ENCODE measurements at places on chromosomes 6 and 20.

DNA sequence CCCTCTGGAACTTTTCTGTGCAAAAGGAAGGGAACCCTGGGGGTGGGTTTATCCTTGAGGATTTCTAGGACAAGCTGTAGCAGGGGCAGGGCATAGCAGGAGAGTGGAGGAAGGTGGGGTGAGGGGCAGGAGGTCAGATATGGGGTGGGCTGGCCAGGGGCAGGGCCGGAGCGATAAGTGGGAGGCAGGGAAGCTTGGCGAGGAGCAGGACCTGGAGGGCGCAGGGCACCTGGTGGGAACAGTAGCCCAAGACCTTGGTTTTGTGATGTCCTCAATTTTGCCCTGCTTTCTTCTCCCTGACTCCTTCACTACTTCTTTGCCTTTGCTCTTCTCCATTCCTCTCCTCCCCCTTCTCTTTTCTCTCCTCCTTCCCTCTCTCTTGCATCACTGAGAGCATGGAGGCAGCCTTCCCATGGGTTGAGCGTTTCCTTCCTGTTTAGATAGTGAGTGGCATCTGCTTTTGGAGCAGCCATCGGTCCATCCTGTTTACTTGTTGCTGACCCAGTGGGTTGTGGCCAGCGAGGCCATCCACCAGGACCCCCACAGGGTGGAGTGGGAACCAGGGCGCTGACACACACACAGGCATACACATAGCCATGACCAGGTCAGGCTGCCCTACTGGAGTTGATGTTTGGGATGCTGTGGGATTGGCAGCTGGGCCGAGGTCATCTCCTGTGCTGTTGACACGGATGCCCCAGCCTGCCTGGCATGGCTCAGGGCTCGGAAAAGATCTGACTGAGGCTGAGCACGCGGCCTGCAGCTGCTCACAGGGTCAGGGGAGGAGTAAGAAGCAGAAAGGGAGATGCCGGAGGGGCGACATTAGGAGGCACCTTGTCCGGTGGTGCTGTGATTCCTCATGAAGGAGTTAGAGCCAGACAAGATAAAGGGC, 121.0 kb upstream of the RNF24 start:
- no peak for DNase-seq

DNA sequence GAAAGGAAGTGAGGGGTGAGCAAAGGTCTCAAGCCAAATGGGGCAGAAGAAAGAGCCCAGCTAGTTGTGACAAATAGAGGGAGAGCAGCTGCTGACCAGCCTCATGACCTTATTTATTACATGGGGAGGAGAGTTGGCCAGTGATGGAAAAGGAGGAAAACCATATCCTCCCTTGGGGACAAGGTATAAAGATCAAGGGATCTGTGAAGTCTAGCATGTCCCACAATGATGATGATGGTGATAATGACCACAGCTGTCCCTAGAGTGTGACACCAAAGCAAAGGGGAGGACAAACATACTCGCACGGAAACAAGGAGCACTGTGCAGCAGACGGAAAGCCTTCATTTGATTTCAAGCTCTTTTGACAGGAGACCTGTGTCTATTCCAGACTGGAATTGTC, 190.4 kb upstream of the MCHR2 start:
- no peak for DNase-seq

DNA sequence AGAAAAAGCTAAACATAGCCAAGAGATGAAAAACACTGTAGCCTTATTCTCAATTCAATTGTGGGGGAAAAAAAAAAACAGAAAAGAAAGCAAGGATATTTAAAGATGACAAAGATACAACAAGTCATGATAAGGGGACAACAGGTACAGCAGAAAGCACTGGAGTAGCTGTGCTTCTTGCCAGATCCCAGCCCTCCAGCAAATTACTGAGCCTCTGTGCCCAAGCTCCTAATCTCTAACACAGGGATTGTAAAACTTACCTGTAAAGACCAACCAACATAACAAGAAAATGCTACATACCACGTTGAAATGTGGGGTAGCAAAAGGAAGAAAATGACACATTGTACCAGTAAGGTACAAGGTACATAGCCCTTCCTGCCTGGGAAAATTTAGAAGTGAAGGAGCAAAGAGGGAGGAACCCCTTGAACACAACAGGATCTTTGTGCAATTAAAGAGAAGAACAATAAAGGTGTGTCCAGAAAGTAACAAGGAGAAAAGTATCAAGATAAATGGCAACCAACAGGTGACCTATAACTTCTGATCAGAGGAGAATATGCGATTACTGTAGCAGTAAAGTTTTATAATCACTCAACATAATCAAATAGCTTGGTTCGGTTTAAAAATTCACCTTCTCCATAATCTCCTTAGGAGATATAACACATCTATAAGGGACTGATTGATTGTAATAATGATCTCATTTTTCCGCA, 30.6 kb downstream of the PREP start:
- DNase-seq = no peak

DNA sequence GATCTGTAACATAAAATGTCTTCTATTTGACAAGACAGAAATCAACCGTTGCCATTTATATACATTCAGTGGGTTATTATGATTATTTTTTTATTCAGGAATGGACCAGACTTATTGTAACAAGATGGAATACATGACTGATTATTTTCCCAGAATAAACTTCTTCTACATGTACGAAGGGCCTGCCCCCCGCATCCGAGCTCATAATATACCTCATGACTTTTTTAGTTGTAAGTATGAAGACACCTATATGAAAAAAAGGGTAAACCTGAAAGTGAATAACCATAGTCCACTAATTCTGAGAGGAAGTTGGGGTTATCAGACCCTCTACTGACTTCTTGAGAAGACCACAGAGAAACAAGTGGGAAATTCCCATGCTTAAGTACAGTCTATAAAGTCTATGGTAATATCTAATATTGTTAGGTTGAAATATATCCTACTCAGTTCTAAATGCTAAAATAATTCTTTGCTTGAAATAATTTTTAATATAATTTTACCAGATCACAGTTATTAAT, 15.9 kb downstream of the OR2A4 start:
- no peak for DNase-seq

GRCh38 chr6:75842191-75842590, 93.2 kb downstream of the MYO6 start:
- no peak for DNase-seq

DNA sequence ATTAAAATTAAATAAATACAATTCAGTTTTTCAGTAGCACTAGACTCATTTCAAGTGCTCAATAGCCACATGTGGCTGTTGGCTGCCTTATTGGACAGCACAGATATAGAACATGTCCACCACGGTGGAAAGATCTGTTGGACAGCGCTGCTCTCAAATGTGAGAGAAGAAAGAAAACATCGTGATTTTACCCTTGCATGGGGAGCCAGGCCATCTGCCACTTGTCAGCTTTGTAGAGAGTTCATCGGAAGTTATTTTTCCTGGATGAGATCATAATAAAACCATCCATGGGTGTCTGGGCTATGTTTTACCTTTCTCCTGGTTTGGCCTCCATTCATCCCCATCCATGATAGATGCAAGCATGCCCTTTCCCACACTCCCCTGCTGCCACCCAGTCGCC, 5.8 kb upstream of the KIF3B start:
- no peak for DNase-seq

DNA sequence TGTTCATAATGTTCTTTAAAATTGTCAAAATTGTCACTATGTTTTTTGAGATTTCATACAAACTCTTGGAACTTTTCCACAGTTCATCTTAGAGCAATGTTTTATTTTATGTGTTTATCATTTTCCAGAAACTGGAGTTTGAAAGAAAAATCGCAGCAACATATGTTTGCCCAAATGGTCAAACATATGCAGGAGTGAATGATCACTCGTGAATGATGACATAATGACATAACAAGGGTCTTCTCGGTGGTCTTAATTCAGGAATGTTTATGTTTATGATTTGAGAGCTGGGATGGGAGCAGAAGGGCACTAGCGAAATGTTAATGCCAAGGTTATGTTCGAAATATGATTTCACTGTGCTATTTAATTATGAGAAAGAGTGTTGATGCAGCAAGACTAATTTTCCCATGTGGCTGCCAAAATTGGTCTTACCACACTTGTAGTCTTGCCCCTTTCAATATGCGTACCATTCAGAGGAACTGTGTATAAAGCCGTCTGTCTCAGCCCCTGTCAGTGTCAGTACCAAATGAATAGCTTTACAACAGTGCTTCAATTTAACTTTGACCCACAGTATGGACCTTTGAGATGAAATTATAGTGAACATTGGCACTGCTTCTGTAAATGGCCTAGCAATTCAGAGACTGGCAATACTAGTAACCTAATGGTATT, 152.3 kb downstream of the CARMIL1 start:
- DNase-seq = no peak

All from body of pancreas (tissue), 4 donors.